ENCODE measurements at places on chromosomes 1 and 21.

- no peak for DNase-seq
Observed at GRCh38 chr21:19245188-19245580, 841.6 kb upstream of the TMPRSS15 start.

- no peak for DNase-seq
Observed at GRCh38 chr1:247287460-247287859, 31.6 kb downstream of the VN1R5 start.

DNA sequence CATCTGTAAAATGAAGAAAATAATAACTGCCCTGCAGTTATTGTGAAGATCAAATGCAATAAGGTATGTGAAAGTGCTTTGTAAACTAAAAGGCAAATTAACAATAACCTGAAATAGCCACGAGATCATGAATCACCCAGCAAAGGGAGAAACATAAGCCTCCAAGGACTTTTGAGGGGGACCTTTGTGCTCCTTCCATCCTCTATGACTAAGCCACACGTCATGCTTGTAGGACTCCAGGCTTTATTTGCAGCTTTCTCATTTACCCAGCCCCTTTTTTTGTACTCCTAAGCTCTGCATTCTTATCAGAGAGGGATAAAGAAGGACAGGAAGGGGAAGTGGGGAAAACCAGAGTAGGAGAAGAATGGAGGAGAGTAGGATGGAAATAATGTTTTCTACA is 115.1 kb downstream of the PROX1 start:
- no peak for DNase-seq

- no peak for DNase-seq
Observed at GRCh38 chr21:45763074-45763473, 119.5 kb downstream of the PCBP3 start.

- DNase-seq, result no peak
Observed at GRCh38 chr21:27423906-27424595, 457.2 kb upstream of the ADAMTS5 start.

- DNase-seq, result peak; percentile 75
Observed at GRCh38 chr1:93692983-93693591, 11.4 kb upstream of the BCAR3 start.

DNA sequence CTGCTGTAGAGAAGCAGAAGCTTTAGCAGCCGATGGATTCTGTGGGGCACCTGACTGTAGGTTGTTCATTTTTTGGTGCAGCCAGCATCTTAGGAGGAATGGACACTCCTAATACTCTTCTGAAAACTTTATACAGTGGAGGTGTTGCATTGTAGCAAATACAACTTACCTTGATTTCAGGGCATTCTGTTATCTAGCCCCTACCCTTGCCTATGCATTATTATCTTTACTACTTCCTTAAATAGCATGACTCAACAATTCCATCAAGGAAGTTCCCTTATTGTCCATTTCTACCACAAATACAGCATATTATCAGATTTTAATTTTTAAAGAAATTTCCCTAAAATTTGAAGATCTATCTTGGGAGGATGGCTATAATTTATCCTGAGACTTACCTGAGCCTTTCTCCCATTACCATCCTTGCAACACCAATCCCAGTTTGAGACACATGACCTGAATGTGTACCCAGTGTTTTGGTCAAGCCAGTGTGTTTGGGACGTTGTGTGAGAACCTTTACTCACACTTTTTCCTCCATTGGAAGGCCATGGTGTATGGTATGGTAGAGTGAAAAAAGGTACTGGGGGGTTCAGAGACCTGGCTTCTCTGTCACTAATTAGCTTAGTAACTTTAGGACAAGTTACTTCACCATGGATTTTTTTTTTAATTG is 9.2 kb downstream of the POU2F1 start:
- no peak for DNase-seq

Data from GM04504 (cell line).